ENCODE measurements at places on chromosomes 13 and 19. TPM values are rescaled to one million over a fixed set of nuclear protein-coding genes. Genes with fewer than 3 reads are reported as not detected.

Gene METTL21C
- not detected for total RNA-seq

Gene SYDE1
- 17.5 TPM for total RNA-seq

Gene TMEM255B
- total RNA-seq = 0.70 TPM

Gene TNFSF9
- 1.3 TPM for total RNA-seq

Gene LILRB2
- total RNA-seq = not detected

Gene ACER1
- not detected for total RNA-seq

Gene DIRAS1
- total RNA-seq = 12.2 TPM

Gene KLK11
- not detected for total RNA-seq

Gene ABCA7
- 19.7 TPM for total RNA-seq

Gene RASIP1
- total RNA-seq = 4.6 TPM

Gene MYO1F
- total RNA-seq = 4.5 TPM

Gene GPR183
- total RNA-seq = not detected

Gene ZSCAN5B
- total RNA-seq = not detected

Gene TRIM28
- 1,648 TPM for total RNA-seq

Gene DIAPH3
- total RNA-seq = 19.4 TPM

Gene GNA15
- total RNA-seq = not detected

Gene PGLYRP1
- not detected for total RNA-seq

Gene RYR1
- 17.9 TPM for total RNA-seq

Gene CALR3
- 0.52 TPM for total RNA-seq

Gene SHISA2
- total RNA-seq = 59.8 TPM

Gene CGB1
- total RNA-seq = not detected

Gene HS6ST3
- total RNA-seq = 0.26 TPM

Gene VSTM2B
- 0.96 TPM for total RNA-seq

Gene ZNF443
- 0.41 TPM for total RNA-seq

Gene ZNF556
- under 0.01 TPM for total RNA-seq

Gene CGB3
- total RNA-seq = not detected

Gene HPN
- 13.9 TPM for total RNA-seq

Gene GPR18
- 0.10 TPM for total RNA-seq

Gene ZIK1
- 25.7 TPM for total RNA-seq

Gene ANGPTL4
- total RNA-seq = 13.2 TPM

Gene FUT6
- total RNA-seq = not detected

Gene ZNF850
- total RNA-seq = 8.9 TPM

Gene BCKDHA
- total RNA-seq = 36.0 TPM

Gene S1PR4
- not detected for total RNA-seq

Gene CEACAM4
- total RNA-seq = not detected

Gene TUBA3C
- total RNA-seq = not detected

Gene BEST2
- 1.5 TPM for total RNA-seq

Gene KASH5
- 0.21 TPM for total RNA-seq

Measured in H7 (cell line).